ENCODE measurements at places on chromosomes 1 and 21.

DNA sequence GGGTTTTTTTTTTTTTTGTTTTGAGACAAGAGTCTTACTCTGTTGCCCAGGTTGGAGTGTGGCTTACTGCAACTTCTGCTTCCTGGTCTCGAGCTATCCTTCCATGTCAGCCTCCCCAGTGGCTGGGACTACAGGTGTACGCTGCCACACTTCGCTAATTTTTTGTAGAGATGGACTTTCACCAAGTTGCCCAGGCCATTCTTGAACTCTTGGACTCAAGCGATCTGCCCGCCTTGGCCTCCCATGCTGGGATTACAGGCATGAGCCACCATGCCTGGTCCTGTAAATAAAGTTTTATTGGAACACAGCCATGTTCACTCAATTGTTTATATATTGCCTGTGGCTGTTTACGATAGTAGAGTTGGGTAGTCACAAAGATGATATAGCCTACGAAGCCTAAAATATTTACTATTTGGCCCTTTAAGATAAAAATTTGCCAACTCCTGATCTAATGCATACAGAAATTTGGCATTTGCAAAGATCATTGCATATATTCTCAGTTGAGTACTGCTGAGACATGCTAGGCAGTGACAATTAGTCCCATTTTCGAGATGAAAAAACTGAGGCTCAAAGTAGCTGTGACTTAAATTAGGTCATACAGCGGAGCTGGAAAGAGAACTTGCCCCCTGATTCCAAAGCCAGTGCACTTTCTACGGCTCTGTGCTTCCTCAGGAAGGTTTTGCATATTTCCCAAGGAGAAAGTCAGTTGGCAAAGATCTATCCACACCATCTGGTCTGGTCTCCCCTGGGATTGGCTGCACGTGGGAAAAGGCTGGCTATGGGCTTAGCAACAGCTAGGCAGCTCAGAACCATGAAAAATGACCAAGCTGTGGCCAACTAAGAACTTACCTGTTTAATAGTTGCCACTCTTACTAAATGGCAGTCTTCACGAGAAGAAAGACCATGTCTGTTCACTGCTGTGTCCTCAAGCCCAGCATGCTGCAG, 19.4 kb downstream of the MECR start:
- DNase-seq: no peak

DNA sequence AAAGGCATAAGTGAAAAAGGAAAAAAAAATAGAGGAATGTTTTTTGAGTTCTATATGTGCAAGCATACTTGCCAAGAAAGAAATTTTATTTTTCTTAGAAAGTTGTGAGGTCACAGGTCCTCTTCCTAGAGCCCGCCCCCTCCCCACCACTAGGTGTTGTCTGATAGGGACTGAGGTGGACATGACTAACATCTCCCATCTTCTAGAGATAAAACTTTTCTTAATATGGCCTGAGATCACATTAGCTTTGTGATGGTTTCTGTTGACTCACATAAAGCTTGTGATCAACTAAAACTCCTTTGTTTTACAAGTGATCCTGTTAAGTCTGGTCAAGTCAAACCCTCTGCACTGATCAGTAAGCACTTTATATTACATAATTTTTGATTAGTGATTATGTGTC, 33.4 kb upstream of the CITED4 start:
- DNase-seq: no peak

GRCh38 chr21:45592208-45592619, 50.0 kb upstream of the SLC19A1 start:
- no peak for DNase-seq

- no peak for DNase-seq
These were observed 74.2 kb upstream of the QSOX1 start for GRCh38 chr1:180080439-180080838.

DNA sequence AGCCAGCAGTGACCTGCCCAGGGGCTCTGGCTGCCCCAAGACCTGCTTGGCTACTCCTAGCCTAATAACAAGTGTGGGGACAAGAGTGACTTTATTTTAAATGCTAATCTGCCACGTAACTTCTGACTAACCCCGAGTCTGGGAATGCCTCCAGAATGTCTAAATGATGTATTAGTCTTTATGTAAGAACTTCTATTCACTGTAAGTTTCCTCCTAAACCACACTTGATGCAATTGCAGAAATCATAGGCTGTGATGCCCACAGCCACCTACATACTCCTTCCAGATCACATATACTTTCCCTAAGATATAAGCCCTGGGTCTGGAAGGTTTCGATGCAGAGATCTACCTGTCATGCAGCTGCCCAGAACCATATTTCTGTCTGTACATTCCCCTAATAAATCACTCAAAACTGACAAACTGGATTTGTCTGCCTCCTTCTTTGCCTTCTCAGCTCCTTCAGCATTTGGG, 5.9 kb upstream of the VPS45 start:
- no peak for DNase-seq

DNA sequence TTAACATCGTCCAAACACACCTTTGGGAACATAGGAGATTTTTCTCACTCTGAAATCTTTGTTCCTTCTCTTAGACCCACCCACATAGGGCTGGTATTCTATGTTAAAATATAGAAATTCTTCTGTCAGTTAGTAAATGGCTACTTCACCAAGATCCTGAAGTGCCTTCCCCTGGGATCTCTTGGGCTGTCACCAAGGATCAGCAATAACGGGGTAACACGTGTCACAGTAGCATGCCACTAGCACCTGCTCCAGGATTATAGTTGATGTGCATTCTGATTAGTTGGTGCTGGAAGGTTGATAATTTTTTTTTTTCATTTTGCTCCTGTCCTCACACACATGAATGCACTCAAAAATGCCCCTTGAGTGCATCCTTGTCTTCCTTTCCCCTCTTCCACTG, 298.7 kb downstream of the NTNG1 start:
- DNase-seq: no peak

DNA sequence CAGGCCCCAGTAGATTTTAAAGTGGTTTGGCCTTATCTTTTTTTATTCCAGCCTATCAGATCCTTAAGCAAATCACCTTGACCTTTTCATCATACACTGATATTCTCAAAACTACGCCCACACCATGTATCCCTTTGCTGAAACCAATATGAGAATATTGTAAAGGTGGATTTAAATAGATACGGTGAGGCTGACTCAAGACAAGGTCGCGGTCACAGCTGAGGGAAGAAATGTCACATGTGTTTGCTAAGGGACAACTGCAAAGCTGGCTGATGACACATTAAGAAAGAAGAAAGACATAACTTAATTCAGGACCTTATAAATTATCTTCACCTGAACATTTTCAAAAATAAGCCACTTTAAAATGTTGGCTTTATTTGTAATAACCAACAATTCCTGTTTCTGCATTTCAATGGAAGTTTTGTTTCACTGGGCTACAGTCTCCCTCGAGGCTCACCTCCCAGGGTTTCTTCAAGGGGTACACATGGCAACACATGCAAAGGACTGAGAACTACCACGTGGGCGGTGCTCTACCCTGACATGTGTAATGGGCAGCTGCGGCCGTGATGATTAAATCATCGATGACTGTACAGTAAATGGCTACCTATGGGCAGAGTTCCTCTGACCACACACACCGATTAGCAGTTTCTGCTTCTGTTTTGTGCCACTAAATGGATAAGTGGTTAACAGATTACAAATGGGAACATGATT, 189.5 kb downstream of the SIPA1L2 start:
- DNase-seq: no peak

- no peak for DNase-seq
These were observed 825 bp downstream of the FABP3 start for GRCh38 chr1:31372051-31372450.

DNA sequence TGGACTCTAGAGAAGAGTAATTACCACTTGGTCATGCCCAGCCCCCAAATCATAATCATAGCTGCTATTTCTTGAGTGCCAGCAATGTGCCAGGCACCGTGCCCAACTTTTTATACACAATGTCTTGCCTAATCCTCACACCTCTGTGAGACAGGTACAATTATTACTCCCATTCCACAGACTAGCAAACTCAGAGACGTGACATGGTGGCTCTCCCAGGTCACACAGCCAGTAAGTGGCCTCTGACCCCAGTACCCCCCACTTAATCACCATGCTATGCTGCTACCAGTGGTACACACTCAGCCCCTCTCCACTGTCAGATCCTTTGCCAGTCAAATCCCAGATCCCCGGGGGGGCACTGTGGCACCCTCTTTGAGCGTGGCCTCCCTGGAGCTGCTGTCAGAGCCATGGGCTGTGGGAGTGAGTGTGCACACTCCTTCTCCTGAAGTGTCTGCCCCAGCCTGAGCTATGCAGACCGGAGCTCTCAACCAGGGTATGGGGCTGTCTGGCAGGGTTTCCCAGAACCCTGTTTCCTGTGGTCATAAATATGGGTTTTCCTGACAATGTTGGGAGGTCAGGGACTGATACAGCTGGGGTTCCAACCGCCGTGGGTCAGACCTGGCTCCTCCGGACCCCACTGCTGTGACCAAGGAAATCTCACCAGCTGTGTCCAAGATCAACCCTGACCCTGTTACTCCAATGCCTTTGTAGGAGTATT, 51.8 kb downstream of the LACTBL1 start:
- no peak for DNase-seq

DNA sequence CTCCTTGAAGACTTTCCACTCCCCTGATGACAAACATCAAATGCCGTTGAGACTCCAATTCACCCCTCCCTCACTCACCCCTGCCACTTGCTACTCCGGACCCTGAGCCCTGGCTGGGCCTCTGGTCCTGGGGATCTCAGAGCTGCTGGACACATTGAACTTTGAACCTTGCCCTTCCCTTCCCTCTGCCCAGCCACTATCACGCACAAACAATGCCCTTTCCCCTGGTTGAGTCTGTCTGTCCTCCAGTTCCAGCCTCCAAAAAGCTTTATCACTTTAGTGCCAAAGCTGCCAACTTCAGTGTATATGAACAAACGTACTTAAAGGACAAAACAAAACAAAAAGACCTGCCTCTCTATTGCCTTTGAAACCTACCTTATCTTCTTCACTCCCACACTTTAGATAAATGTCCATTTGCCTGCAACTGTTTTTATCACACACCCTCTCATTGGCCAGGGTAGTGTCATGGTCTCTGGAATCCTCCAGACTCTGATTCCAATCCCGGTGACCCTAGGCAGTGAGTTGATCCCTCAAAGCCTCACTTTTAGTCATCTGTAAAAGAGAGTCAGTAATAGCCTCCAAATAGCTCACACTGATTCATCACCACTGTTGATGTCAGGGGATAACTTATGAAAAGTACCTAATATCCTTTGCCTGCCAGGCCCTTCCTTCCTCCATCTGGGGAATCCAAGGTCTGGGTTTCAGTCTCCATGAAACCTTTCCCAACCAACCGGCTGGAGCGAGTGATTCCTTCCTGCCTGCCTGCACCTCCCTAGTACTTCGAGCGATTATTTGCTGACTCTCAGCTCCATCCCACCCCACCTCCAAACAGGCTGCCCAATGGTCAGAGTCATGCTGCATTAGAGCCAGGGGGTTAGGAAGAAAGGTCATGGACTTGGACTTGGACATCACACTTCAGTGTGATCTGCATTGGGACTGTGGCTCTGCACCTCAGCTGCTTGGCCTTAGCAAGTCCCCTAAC, 15.9 kb upstream of the SPOCD1 start:
- DNase-seq: no peak

DNA sequence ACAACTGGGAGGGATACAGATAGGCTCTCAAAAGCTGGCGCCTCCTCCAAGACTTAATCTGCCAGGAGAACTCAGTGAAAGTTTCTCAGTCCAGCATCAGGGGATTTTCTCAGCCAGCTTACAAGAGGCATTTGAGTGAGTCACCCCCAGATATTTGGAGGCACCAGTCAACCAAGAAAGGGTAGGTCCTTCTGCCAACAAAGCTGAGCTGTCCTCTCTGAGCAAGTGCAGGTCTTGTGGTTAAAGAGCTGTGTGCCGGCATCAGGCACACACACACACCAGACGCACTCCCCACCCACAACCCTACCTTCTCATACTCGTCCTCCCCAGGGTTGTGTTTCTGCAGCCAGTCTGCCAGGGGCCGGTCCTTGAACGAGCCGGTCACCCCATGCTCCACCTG, 27.0 kb upstream of the PPP1R15B start:
- no peak for DNase-seq

DNA sequence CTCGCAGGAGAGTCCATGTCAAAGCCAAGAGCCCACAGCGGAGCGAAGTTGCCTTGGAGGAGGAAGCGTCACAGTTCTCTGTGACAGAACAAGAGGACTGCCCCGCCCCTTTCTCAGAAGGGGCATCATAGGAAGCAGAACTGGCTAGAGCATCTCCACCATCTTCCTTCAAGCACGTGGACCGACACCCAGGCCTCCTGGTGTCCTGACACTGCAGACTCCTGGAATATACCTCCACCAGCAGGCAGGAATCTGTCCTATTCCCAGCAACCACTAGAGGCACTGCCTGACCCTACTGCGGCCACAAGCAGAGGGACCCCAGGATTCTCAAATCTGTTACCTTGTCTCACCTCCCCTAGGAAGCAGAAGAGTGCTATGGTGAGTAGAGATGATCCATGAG, 37.8 kb downstream of the GPA33 start:
- peak; percentile 58 for DNase-seq

GRCh38 chr1:193141804-193142203, 20.0 kb downstream of the CDC73 start:
- DNase-seq: no peak

- DNase-seq: no peak
These were observed 5.8 kb upstream of the CRABP2 start for GRCh38 chr1:156711011-156711817.

DNA sequence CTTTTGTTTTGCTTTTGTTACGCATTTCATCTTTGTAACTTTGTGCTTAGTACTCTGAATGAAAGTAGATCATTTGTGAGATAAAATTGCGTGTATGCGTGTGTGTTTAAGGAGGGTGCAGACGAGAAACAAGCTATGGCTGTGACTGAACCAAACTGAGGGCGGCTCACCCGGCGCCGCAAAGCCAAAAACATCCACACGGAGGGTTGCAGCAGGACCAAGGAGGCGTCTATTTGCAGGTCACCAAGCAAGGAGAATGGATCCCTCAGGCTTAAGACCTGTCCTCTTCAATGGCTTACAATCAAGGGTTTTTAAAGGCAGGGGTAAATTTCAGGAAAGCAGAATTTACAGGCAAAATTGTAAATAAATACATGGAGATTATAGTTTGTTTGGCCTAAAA, 12.8 kb downstream of the GCSAML start:
- no peak for DNase-seq

DNA sequence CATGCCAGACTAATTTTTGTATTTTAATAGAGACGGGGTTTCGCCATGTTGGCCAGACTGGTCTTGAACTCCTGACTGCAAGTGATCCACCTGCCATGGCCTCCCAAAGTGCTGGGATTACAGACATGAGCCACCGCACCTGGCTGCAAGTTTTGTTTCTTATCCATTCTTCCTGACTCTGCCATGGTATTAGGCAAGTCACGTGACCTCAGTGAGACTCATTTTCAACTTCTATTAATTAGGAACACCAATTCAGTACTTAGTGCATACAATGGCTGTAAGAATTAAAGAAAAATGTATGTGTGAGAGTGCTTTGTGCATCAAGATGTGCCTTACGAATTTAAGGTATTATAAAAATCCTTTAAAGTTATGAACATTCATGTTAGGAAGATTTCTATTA, 111.2 kb downstream of the CACNA1E start:
- no peak for DNase-seq
